Spleen (tissue), 13 donors: ENCODE measurements at places on chromosomes 7 and 10.
A peak's percentile ranks its signal among the peaks of the same experiment; 100 is the strongest.

DNA sequence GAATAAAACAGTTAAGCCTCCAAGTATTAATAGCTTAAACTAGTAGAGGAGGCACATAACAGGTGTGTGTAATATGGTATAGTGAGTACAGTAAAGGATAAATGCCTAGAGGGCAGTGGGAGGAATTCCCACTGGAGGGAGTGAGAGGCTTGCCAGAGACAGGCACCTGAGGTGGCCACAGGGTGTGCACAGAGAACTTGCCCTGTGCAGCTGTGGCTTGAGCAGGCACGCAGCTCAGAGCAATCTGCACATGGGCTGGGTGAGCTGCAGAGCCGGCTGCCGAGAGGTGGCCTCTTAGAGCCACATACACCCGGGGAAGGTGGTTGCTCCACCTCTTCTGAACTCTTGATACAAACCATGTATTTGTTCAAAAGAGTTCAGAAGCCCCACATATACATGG, 237.1 kb downstream of the COBL start:
- no peak for DNase-seq

DNA sequence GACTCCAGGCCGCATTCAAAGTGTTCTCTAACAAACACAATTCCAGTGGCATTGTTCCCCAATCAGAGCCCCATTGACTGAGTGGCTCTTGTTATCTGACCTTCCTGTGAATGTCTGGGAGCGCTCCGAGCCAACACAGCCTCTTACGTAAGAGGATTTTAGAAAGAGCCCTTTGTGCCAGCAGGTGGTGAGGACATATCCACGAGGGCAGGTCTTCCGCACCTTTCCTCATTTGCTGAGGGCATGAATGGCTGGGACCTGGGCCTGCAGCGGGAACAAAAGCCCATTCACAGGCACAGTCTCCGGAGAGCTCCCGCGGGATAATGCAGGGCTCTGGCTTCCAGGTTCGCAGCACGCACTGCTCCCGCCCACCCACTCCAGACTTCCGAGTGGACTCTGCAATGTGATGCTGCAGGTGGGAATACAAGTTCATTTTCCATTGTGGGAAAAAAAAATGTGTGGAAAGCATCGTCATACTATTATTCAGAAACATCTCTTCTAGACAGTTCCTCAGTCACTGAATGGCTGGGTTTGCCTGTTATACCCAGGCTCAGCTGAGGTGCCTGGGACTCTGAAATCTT, 295.0 kb upstream of the IGFBP3 start:
- DNase-seq = no peak

DNA sequence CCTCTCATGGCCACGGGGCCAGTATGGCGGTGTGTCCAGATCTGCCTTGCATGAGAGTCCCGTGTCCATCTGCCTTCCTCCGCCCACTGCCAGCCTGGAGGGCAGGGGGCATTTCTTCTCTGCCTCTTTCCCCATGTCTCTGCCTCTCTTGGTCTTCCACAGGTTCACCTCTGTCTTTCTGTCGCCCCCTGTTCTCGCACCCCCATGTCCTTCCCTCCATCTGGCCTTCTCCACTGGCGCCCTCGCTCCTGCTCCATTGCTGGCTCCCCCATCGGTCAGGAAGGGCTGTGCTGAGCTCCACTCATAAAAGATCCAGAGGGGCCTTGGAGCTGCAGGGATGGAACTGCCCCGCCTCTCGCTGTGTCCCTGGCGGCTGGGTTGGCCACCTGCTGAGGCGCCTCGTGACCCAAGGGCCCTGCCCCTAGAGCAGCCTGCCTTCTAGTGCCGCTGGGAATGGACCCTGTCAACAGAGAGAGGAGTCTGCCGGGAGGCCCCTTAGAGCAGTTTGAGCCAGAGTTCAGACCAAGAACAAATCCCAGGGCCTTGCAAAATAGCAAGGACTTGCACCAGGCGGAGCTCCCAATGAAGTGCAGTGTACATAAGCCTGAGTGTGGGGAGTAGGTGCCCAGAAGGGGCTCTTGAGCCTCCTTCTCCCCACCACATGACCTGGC, 42.0 kb downstream of the GOLGA7B start:
- DNase-seq = peak; percentile 58

DNA sequence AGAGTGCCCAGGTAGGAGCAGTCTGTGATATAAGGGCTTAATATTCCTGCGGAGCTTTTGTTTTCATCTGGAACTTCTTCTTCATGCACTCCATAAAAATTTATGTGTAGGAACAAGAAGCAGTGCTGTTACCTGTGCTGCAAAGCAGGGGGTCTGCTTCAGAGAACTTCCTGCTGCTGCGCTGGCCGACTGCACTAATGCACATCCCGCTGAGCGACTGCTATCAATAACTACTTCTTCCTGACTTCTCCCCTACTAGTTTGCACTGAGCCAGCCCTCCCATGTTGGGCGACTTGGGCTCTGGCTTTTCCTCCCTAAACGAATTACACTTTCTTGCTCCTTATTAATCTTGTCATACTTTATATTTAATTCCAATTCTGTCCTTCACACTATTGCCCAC, 150.3 kb downstream of the NEBL start:
- no peak for DNase-seq

DNA sequence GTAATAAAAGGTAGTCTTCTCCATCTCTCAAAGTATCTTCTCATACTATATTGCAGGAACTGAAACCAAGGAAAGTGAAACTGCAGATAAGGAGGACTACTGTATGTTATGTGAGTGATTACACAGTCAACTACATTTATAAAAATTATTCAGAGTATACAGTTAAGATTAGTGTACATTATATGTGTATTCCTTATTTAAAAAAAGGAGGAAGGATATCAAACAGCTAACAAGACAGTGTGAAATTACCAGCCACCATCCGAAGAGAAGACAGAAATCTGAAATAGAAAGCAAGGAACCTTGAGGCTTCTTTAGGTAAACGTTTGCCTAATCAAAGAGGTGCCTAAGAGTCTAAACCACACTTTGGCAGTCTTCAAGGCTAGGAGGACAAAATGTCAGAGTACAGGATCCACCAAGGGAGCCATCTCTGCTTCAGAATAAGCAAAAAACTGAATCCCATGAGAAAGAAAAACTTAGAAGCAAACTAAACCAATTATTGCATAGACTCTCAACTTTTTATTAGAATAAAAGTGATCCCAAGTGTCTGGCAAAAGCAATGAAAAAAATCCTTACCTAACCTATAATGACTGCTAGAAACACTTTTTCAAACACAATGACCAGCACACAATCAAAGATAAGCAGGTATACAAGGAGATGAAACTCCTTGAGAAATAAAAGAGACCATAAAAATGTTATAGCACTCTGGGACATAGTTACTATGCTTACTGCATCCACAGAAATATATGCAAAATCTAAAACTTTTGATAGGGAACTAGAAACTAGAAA, 6.4 kb downstream of the USP6NL start:
- DNase-seq = no peak

DNA sequence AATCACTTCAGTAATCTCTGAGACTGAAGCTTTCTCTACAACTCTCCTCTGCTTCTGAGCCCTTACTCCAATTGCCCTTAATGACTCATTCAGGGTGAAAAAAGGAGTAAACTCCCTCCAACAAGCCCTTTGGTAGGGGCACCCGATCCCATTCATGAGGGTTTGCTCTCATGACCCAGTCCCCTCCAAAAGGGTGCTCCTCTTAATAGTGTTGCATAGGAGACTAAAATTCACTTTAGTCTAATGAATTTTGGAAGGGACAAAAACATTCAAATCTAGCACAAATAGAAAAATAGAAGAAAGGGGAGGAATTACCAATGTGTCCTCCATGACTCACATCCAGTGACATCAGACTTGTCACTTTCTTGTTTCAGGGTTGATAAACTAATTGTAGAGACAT, 66.2 kb upstream of the CCNY start:
- DNase-seq = no peak

DNA sequence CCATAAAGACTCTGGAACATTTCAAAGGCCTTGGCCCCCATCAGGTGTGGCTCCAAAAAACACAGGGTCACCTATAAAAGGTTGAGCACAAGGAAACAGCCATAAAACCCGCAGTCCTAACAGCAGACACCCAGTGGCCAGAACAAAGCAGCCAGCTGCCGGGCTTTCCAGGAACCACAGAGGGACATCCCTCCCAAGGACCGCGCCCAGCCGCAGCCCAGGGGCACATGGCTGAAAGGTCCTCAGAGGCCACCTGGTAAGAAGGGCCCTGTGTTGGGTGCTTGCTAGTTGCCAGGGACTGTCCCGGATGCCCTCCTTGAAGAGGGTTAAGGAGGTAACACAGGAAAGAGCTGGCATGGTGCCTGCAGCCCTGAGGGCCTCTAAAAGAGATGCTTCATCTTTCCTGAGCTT, 32.7 kb downstream of the KCNMA1 start:
- DNase-seq = no peak

- no peak for DNase-seq
Measured at GRCh38 chr7:155308330-155309020, 10.8 kb downstream of the INSIG1 start.

DNA sequence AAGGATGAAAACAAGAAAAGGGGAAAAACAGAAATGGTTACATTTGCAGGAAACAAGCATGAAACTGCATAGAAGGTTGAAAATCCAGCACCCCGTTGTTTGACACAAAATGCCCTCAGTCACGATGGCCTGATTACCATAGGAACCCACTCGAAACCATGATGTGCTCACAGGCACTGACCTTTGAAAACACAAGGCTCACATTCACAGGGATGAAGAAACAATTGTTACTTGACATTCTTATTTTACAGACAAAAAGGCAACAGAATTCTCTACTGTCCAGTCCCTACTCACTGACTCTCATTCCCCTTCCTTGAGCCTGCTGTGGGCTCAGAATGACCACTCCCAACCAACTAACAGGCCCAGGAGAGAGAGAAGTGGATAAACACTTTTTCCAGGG, 131.4 kb upstream of the PDLIM1 start:
- DNase-seq = no peak

GRCh38 chr7:106010331-106010730, 47.3 kb downstream of the CDHR3 start:
- no peak for DNase-seq

DNA sequence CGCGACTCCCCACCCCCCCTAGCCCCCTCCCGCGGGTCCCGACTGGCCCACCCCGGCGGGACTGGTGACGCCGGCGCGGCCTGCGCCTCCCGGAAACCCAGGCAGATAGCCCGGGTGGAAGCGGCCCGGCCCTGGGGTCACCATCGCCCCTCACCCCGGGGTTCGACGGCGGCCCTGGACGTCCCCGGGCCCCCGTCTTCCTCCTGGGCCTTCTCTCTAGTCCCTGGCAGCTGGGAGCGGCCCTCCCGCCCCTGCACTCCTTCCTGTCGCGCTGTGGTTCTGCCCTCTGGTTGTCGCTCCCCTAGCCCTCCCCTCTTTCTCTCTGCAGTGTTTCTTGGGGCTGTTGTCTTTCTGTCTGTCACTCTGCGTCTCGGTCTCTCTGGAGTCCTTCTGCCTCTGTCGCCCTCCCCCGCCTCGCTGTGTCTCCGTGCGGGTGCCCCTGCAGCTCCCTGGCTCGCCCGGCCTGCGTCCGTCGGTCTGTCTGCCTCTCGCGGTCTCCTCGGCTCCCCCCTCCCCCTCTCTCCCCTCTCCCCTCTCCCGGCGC, 90.5 kb upstream of the PAX2 start:
- peak; percentile 70 for DNase-seq

DNA sequence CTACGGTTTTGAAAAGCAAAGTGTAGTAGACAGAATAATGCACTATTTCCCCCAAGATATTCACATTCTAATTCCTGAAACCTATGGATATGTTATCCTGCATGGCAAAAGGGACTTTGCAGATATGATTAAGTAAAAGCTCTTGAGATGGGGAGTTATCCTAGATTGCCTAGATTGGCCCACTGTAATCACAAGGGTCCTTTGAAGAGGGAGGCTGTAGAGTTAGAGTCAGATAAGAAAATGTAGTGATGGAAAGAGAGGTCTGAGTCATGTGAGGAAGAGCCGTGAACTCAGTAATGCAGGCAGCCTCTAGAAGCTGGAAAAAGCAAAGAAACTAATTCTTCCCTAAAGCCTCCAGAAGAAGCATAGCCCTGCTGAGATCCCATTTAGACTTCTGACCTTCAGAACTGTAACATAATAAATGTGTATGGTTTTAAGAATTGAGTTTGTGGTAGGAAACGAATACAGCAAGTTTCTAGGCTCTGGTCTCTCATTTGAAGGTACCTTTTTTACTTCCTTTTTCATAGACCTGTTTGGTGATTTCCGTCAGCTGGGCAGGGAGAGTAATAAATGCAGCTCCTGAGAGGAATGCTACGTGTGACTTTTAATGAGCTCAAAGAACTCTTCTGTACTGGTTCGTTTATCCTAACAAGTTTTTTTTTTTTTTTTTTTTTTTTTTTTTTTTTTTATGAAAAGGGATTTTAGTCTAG, 41.9 kb upstream of the NXPH1 start:
- no peak for DNase-seq

DNA sequence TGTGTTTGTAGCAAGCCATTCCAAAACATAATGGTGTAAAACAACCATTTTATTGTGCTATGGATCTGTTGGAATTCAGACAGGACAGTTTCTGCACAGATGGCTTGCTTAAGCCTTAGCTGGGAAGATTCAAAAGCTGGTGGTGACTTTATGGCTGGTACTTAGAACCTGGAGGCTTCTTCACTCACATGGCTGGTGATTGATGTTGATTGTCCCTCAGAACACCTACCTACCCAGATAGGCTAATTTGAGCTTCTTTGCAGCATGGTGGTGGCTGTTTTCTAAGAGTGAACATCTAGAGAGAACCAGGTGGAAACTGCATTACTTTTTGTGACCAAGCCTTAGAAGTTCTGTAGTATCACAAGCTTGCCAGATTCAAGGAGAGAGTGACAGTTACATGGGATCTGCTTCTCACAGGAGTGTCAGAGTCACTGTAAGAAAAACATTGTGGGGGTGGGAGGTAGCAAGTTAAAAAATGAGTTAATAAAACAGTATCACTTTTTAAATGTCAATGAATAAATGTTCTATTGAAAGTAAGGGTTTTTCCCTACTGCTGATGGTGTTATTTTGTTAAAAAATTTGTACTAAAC, 7.1 kb downstream of the R3HCC1L start:
- DNase-seq = no peak
